ENCODE measurements at places on chromosomes 7 and 10.

- no peak for DNase-seq
These were observed 72.1 kb downstream of the RTKN2 start for GRCh38 chr10:62196528-62196927.

DNA sequence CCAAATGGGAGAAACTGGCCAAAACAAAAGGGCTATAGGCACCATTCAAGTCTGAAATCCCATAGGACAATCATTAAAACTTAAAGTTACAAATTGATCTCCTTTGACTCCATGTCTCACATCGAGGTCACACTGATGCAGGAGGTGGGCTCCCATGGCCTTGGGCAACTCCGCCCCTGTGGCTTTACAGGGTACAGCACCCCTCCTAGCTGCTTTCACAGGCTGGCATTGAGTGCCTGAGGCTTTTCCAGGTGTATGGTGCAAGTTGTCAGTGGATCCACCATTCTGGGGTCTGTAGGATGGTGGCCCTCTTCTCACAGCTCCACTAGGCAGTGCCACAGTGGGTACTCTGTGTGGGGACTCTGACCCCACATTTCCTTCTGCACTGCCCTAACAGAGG is 662.1 kb downstream of the XPNPEP1 start:
- no peak for DNase-seq

GRCh38 chr10:121511943-121512342 is 86.3 kb downstream of the FGFR2 start:
- no peak for DNase-seq

GRCh38 chr10:24744946-24745345 is 21.3 kb upstream of the ARHGAP21 start:
- DNase-seq, result no peak

DNA sequence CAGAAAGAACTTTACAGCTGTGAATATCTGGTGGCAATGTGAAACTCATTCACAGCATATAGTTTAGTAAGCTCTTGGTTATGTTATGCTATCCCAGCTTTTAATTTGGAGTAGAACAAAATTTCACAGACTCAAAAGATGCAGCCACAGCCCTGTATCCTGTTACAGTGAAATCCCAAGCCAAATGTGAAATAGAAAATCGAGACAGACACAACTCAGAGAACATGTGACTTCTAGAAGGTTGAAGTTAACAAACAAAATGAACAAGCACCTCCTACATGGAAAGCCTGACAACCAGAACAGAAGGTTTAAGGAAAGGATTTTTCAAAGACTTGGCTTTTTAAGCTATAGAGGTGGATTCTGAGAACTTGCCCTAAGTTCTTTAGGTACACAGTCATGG is 39.6 kb downstream of the JAZF1 start:
- DNase-seq, result no peak

DNA sequence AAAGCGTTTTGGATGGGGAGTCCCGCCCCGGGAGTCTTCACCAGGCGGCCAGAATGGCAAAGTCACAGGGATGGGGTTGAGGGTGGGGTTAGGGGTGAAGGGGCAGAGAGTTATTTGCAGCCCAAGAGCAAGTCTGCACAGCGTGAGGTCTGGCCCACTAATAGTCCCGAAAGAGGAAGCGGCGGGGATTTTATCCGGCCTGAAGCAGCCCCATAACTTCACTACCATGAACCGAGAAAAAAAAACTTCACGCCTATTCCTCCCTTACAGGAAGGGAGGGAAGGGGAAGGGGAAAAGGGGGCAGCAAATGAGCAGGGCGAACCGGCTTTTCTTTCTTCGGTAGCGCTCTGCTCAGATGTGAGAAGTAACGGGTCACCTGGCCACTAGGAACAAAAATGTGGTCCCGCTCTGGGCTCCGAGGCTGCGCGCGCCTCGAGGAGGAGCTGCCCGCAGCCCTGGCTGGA is 712 bp downstream of the ITPRIP start:
- no peak for DNase-seq

GRCh38 chr7:39073432-39073831 is 95.7 kb downstream of the POU6F2 start:
- DNase-seq, result no peak

GRCh38 chr10:78292250-78292981 is 258.8 kb downstream of the RPS24 start:
- no peak for DNase-seq

DNA sequence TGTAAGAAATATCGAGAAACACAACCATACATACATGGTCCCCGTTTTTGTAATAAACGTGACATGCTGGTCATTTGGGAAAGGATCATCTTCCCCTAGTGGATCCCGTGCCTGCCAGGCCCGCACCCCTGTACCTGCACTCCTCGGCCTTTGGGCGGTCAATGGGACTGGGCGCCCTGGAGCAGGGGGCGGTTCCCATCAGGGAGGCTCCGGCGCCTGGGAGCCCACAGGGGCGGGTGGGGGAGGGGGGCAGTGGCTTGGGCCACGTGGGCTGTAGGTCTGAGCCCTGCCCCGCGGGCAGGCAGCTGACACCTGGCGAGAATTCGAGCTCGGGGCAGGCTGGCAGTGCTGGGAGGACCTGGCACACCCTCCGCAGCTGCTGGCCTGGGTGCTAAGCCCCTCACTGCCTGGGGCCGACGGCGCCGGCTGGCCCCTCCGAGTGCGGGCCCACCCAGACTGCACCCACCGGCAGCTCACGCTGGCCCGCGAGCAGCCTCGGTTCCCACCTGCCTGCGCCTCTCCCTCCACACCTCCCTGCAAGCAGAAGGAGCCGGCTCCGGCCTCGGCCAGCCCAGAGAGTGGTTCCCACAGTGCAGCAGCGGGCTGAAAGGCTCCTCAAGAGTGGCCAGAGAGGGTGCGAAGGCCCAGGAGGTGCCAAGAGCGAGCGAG is 361.6 kb upstream of the GRM3 start:
- DNase-seq, result no peak

DNA sequence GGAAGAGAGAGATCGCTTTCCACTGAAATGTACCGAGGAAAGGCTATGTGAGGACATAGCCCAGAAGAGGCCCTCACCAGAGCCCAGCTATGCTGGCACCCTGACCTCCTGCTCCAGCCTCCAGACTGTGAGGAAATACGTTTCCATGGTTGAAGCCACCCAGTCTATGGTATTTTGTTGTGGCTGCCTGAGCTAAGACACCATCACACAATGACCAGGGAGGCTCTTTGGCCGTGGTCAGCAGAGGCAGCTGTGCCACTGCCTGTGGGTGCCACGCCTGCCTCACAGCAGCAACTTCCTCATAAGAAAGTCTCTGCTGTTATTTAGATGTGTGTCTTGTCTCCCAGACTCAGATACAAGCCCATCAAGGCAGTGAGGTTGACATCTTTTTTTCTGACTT is 182.7 kb upstream of the PLXNA4 start:
- DNase-seq, result no peak

GRCh38 chr7:100472854-100473499 is 6.0 kb downstream of the TSC22D4 start:
- DNase-seq, result no peak

DNA sequence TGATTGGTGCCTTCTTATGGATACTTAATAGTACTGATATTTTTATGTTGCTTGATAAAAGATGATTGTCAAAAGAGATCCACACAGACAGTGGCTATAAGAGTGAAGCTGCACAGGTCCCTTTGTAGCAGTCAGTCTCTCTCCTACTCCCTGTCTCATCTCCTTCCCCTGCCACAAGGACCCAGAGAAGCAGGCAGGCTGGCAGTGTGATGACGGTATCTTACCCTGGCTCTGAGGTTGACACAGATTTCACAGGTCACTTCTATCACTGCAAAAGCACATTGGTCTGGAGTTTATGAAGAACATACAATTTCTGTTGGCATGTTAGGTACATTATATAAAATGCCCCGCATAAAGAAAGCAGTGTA is 64.4 kb upstream of the AHR start:
- no peak for DNase-seq

- no peak for DNase-seq
These were observed 127.6 kb downstream of the NEBL start for GRCh38 chr10:20769481-20769880.

GRCh38 chr7:64882341-64883112 is 20.5 kb upstream of the ZNF273 start:
- DNase-seq, result no peak

DNA sequence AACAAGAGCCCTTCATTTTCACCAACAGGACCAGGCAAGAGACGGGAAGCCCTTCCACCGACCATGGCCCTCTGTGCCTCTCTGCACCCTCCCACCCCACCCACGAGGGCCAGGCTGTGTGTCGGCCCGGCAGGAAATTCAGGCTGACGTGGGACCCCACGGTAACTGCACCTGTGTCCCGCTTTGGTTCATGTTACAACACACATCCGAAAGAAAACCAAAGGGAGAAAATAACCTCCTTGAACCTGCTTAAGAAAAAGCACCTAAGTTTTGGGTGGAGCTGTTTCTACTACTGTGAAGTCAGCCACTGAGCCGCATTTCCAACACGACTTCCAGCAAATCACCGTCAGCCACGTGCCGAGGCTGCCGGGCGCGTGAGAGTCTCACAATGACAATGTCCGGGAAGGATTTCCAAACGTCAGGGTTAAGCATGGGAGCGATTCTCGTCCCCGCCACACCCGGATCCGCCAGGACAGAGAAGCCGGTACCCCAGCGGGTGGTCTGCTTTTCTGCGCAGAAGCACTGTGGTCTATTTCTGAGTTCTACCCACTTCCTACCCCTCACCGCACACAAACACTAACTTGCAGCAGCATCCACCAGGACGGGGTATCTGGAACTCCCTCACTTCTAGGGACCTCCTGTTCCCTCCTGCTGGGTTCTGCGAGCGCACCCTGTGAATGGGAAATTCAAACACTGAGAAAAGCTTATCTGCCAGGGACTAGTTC is 36.6 kb downstream of the AMZ1 start:
- no peak for DNase-seq

DNA sequence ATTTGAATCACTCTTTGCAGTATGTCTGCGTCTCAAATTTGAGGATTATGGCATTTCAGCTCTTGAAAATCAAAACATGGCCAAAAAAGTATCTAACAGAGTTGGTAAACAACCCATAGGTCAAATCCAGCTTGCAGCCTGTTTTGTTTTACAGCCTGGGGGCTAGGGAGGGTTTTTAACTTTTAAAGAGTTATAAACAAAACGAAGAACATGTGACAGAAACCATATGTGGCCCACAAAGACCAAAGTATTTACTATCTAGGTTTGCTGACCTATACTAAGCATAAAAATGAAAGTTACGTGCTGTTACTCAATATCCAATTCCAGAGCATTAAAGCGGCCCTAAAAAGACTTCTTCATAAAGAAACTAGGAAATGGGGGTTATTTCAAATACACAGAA is 55.5 kb upstream of the STARD3NL start:
- DNase-seq, result no peak

- DNase-seq, result no peak
These were observed 59.0 kb downstream of the ADCYAP1R1 start for GRCh38 chr7:31111109-31111451.

DNA sequence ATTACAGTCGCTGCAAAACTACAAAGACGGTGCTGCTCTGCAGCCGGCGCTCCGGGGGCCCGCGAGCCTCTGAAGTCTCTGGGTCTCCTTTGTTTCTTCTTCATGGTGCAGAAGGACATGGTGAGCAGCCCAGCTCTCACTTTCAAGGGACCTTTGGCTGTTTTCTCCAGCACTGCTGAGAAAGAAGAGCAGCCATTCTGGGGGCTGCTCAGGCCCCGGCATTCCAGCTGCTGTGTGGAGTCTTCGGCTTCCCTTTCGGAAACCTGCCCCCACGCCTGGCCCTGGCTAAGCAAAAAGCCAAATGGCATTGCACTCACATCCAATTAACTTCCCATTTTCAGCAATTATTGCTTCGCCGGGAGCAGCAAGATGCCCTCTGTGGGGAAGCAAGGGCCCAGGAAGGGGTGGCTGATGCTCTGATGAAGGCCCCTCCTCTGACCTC is 555.7 kb downstream of the PTPRN2 start:
- DNase-seq, result no peak

GRCh38 chr7:29328811-29329210 is 134.2 kb downstream of the CHN2 start:
- no peak for DNase-seq

GRCh38 chr7:95209276-95209675 is 115.1 kb downstream of the PON1 start:
- no peak for DNase-seq
